ENCODE measurements at places on chromosomes 13 and 19.

- no peak for DNase-seq
Observed at GRCh38 chr13:78147905-78148304, 229.3 kb upstream of the EDNRB start.

GRCh38 chr13:72317346-72318109 lies 409.9 kb downstream of the MZT1 start:
- DNase-seq = no peak

DNA sequence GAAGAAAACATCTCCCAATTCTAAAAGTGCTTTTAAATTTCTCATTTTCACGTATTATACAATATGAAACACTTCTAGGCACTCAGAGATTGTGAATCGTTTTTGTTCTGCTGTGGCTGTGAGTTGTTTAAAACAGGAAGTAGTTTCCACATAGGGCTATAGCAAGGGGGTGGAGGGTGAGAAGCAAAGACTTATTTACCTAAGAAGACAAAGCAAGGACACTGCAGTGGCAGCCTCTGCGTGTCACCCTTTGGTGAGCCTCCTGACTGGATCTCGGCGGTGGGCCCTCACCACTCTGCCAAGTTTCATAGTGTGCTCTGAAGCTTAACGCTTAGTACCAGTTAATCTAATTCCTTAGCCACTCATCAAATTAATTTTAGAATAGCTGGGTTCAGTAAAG lies 56.8 kb downstream of the TNFSF13B start:
- peak; percentile 0 for DNase-seq

DNA sequence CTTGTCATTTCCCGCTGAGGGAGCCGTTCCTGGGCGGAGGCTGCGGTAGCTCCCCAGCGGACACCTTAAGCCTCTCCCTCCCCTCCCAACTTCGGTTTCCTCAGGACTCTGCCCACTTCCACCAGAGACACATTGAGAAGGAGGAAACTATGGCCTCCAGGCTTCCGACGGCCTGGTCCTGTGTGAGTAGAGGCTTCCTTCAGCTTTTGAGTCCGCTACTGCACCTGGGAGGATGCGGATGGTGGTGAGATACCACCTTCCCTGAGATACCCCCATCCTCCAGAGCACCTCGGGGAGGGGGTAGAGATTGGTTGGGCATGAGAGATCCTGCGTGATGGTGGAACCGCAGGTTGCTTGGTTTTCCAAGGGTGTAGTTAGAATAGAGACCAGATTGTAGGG lies 955 bp downstream of the ZNF274 start:
- DNase-seq = no peak

DNA sequence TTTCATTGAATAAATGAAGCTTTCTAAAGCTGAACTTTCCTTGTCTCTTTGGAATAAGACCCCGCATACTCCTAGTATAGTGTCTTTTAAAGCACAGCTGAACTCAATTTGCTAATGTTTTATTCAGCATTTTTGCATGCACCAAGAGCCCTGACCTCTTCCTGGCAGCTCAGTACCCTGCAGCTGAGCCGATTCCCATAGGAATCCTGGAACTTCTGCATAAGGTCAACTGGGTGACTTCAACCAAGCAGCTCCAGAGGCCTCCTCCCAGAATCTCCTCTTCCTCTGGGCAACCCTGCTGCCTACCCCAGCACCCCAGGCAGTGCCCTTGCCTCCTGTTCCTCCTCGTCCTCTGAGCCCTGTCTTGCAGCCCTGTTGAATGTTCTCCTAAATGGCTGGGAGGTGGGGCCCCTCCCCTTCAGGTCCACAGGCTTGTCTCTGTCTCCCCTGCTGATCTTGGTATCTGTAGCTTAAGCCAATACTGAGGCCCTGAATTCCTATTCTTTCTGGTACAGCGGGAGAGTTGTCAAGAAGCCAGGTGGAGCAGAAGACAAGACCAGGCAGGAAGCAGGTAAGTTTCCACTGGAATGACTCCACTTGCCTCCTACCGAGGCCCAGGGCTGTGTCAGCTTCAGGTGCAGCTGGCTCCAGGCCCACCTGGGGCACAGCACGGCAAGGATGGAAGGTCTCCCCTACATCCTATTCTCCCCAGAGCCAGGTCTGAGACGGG lies 23.6 kb upstream of the CCDC124 start:
- DNase-seq = no peak

GRCh38 chr19:50922317-50922853 lies 11.2 kb upstream of the KLK4 start:
- DNase-seq = peak; percentile 50

DNA sequence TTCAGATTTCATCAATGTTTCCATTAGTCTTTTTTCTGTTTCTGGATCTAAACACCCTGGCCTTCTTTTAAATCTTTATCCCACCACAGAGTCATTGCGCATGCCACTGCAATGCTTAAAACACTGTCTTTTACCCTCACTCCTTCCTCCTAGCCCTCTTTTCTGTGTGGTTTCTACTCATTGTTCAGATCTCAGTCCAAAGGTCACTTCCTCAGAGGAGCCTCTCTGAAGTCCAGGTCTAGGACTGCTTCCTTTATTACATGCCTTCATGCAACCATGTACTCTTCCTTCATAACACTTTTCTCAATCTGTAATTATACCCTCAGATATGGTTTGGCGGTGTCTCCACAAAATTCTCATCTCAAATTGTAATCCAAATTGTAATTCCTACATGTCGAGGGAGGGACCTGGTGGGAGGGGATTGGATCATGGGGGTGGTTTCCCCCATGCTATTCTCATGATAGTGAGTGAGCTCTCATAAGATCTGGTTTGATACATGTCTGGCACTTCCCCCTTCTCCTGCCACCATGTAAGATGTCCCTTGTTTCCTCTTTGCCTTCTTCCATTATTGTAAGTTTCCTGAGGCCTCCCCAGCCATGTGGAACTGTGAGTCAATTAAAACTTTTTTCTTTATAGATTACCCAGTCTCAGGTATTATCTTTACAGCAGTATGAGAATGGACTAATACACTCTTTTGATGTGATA lies 808.9 kb downstream of the DIAPH3 start:
- DNase-seq = no peak

DNA sequence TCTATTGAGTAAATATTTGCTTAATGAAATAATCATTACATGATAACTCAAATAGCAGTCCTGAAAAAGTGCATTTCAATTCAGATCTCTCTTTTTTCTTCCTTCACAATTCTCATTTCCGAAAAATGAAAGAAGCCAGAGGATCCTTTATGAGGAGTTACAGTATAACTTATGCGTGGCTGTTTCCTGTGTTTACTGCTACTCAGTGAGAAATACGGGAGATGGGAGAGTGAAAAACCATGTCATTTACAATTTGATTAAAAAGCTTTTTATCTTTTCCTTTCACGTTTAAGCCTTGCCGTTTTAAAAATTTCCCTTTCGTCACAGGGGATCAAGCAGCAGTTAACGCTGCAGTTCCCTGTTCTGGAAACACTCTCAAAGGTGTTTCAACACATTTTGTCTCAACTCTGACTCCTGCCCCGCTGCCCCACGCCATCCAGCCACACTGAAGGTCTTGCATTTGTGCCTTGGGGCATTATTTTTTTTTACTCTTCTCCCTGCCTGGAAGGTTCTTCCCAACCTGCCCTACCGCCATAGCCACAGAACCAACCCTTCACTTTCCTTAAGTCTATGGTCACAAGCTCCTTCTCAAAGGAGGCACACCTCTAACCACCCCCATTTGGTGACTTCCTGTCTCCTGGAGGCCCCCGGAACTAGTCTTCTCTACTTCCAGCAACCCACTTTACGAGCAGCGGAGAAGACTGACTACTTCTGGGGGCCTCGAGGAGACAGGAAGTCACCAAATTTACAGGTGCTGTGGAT lies 17.0 kb downstream of the KL start:
- DNase-seq = no peak

GRCh38 chr13:25945596-25945995 lies 106.2 kb downstream of the SHISA2 start:
- no peak for DNase-seq

- DNase-seq = no peak
Observed at GRCh38 chr13:106143392-106143791, 392.1 kb downstream of the EFNB2 start.

DNA sequence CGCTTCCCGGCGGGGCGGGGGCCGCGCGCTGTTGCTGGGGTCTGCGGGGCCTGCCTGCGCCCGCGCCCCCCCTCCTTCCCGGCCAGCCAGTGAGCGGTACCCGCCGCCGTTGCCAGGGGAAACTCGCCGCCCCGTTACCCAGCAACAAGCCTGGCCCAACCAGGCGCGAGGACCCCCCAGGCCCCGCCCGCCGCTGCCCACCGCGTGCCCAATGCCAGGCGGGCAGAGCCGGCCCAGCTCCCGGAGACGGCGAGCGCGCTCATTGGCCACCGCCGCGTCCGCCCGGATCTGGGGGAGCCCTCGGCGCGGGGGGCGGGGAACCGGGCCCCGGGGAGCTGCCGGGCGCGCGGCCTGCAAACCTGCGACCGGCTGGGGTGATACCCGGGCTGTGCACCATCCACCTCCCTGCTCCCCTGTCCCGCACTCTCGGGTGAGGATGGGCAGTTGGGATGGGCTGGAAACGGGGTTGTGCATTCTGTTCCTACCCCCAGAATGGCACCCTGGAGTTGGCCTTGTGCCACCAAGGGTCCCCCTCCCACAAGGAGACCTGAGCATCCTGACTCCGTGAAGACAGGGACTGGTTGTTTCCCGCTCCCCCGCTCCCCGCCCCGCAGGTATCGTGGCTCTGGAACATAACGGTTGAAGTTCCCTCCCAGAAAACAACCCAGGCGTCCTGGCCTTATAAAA lies 8.8 kb upstream of the BBC3 start:
- no peak for DNase-seq

DNA sequence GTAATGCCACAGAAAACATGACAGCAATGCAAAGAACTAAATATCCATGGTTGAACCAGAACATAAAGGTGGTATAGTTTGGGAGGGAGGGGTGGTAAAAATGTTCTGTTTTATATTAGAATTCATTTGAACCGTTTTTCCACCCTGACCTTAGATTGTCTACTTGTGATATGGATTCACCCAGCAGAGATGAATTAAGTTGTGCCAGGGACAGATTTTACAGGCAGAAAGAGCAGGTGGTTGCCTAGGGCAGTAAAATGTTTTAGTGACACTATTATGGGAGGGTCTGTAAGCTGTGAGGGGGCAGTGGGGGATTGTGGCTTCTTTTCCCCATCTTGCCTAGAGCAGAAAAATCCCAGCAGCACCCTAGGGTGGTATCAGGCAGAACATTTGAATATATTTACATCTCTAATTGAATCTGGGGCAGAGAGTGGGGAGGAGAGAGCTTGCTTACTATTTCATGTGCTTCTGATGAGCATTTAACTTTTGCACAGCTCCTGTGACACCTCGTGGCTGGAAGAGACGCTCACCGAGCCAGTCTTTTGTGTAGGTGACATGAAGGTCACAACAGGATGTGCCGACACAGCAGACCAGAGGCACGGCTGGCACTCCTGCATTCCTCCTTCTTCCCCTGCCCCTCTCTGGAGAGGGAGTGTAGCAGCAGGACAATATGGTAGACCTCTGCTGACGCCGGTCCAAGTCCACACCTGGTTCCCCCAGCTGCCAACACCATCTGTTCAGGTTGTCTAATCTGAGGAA lies 452.3 kb downstream of the IRS2 start:
- no peak for DNase-seq

- no peak for DNase-seq
Observed at GRCh38 chr13:38394777-38395496, 45.3 kb downstream of the UFM1 start.

GRCh38 chr13:102870677-102871415 lies 25.0 kb downstream of the ERCC5 start:
- no peak for DNase-seq

DNA sequence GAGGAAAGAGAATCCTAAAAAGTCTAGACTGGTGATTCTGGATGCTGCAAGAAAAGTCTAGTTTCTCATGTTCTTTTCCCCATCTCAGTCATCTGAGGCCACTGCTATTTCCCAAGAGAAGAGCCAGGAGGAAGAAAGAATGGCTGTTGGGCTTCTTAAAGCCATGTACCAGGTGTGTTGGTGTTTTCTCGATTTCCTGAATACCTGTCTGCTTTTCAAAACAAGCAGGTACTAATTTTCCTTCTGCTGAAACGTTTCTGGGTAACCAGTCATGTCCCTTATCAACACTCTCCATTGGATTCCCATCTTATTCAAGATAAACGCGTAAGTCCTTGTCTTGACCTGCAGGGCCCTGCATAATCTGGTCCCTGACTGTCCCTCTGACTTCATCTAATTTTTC lies 1.1 kb downstream of the ZNF570 start:
- no peak for DNase-seq

DNA sequence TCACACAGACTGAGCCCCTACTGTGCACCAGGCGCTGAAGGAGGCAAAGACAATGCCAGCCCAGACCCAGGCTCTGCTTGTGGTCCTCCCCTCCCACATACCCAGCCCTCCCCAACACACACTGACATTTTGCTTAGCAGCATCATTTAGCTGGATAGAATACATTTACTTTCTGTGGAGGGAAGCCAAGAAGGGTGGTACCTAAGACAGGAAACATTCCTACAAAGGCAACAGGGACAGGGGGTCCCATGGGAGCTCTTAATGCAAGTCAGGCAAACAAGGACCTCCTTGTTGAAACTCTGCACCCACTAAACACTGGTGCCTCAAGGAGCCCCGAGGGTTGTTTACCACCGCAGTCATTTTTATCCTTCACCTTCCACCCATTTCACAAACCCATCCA lies 77.0 kb upstream of the ZNF507 start:
- DNase-seq = no peak

- no peak for DNase-seq
Observed at GRCh38 chr13:44818428-44818827, 170.8 kb downstream of the NUFIP1 start.

GRCh38 chr19:44746946-44747738 lies 1.4 kb upstream of the BCL3 start:
- DNase-seq = peak; percentile 89

GRCh38 chr13:49874430-49874829 lies 61.7 kb downstream of the SPRYD7 start:
- DNase-seq = no peak

- DNase-seq = peak; percentile 28
Observed at GRCh38 chr19:41882568-41883462, at the start of gene ARHGEF1. Gene ARHGEF1 (plus strand): TSS chr19:41883184. CDS start chr19:41888083, 4,899 bp downstream.

- DNase-seq = no peak
Observed at GRCh38 chr19:9054207-9054606, 32.7 kb upstream of the OR1M1 start.

GRCh38 chr13:85521657-85522056 lies 277.6 kb downstream of the SLITRK6 start:
- DNase-seq = no peak

DNA sequence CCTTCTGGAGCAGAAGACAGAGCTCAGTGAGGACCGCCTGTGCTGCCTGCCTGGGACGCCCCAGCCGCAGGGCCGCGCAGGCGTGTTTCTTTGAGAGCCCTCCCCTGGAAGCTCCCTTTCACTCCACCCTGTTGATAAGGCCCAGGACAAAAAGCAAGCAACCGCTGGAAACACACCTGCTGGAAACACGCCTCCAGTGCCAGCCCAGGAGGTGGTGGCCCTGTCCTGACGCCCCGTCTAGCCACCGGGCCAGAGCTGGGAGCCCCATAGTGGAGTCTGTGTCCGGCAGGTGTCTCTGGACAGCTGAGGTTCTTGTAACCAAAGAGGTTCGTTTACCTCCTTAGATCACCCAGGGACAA lies 173.8 kb downstream of the KATNAL1 start:
- DNase-seq = no peak

All from stimulated activated CD4-positive, alpha-beta T cell treated with anti-CD3 and anti-CD28 coated beads, TNF-alpha, amount 100 ng/mL, for 4 hours (primary cell).